ENCODE measurements at places on chromosomes 1 and 21. TPM values are rescaled to one million over a fixed set of nuclear protein-coding genes. Genes with fewer than 3 reads are reported as not detected.

DNA sequence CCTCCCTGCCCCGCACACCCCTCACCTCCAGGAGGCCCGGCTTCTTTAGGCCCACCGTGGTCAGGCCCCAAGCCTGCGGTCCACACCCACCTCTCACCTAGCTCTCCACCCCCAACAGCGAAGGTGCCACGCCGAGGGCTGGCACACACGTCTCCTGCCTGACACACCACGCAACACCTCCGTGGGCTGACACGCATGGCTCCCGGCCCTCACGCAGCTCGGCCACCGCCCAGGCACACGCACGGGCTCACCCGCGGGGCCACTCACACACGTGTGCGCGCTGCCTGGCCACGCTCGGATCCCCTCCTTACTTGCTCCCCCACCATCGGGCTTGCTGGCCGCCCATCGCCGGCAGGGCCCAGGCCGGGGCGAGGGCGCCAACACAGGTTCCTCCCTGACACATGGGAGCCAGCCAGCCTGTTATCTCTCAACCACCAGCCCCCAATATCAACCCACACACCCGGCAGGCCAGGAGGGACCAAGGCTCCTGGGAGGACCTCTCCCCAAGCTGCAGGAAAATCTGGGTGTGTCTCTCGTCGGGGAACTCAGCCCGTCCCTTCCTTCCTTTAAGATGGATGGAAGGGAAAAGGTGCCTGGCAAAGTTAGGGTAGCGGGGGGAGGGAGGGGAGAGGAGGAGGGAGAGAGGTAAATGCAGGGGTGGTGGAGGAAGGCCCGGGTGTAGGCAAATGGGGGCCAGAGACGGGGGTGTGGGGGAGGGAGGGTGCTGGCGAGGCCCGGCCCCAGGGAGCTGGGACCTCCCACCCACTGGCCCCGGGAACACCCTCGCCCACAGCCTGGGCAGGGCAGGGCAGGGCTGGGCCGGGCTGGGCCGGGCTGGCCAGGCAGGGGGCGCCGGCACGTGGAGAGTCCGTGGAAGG is 546 bp downstream of the ELOVL1 start:
- no peak for DNase-seq

DNA sequence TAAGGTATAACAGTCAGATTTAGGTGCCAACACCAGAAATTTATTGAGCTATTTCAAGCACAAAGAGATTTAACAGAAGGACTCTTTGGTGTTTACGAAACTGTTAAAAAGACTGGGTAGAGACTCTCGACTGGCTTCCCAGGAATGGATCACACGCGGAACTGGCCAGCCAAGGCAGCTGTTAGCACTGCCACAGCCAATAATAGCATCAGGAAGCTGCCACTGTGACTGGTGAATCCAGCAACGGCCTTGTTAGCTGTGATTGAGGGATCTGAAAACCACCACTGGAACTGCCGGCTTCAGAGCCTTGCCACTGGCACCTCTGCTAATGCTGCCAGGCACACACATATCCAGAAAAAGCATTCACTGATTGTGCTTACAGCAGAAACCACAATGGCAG is 10.6 kb upstream of the SIM2 start:
- no peak for DNase-seq

DNA sequence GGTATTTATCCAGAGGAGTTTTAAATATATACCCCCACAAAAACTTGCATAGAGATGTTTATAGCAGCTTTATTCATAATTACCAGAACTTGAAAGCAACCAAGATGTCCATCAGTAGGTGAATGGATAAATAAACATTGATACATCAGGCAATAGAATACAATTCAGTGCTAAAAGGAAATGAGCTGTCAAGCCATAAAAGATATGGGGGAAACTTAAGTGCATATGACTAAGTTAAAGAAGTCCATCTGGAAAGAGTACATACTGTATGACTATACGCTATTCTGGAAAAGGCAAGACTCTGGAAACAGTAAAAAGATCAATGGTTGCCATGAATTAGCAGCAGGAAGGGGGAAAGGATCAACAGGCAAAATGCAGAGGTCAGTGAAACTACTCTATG is 366.7 kb downstream of the HHIPL2 start:
- DNase-seq: no peak

- DNase-seq: no peak
Observed at GRCh38 chr1:224938652-224939051, 9.2 kb downstream of the DNAH14 start.

DNA sequence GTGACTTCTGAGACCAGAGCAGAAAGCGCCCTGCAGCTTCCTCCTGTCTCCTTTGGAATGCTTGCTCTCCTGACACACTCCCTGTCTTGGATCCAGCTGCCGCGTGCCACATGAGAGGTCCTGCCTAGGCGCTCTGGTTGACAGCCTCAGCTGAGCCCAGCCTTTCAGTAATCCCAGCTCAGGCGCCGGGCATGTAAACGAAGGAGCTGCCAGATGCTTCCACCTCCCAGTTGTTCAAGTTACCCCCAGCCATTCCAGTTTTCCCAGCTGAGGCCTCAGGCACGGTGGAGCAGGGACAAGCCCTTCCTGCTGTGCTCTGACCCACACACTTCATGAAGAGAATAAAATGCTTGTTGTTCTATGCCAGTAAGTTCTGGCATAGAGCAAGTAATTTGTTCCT is 14.3 kb upstream of the CD34 start:
- no peak for DNase-seq

The KCNJ9 gene
- 0.10 TPM for polyA plus RNA-seq

The KRTAP12-2 gene
- polyA plus RNA-seq: not detected

GRCh38 chr1:113881661-113882060 is 5.7 kb downstream of the BCL2L15 start:
- no peak for DNase-seq

- DNase-seq: no peak
Observed at GRCh38 chr1:15489052-15489736, 13.3 kb downstream of the CELA2B start.

The CYYR1 gene
- polyA plus RNA-seq: 12.0 TPM

Measured in forelimb muscle (tissue), 1 donor.